ENCODE measurements at places on chromosomes 5 and 9.

GRCh38 chr5:92543201-92543600 lies 1037.8 kb downstream of the NR2F1-AS1 start:
- DNase-seq: no peak

- no peak for DNase-seq
These were observed 227.3 kb downstream of the KDM4C start for GRCh38 chr9:6984941-6985578.

GRCh38 chr5:2817031-2817603 lies 65.6 kb upstream of the IRX2 start:
- DNase-seq: no peak

DNA sequence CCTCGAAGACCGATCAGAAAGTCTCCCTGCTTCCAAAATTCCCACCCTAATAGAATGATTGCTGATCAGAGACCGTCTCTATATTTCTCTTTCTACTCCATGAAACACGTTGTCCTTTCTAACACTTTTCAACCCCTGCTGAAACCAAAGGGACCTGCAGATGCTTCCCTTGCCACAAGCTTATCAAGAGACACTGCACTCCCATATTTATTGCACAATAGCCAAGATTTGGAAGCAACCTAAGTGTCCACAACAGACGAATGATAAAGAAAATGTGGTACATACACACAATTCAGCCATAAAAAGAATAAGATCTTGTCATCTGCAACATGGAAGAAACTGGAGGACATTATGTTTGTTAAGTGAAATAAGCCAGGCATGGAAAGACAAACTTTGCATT lies 125.1 kb downstream of the FOXD1 start:
- no peak for DNase-seq

- no peak for DNase-seq
These were observed 123.1 kb upstream of the PHYKPL start for GRCh38 chr5:178355671-178356070.

GRCh38 chr5:125047871-125048270 lies 301.4 kb upstream of the ZNF608 start:
- no peak for DNase-seq

DNA sequence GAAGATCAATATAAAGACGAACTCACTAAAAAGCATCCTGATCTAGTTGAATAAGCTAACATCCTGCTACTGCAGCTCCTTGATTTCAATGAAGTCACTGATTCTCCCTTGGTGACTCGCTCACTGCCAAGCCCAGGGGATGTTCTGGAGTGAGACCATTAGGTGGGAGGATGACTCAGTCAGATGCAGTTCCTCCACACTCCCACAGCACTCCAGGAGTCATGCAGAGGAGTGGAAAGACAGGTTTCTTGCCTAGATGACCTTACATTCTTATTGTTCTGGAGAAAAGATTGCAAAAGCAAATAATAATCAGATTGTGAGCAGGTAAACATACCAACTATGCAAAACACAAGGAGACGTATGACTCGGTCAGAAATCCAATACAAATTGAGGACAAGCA lies 15.3 kb downstream of the GCNT4 start:
- DNase-seq: peak; percentile 80

DNA sequence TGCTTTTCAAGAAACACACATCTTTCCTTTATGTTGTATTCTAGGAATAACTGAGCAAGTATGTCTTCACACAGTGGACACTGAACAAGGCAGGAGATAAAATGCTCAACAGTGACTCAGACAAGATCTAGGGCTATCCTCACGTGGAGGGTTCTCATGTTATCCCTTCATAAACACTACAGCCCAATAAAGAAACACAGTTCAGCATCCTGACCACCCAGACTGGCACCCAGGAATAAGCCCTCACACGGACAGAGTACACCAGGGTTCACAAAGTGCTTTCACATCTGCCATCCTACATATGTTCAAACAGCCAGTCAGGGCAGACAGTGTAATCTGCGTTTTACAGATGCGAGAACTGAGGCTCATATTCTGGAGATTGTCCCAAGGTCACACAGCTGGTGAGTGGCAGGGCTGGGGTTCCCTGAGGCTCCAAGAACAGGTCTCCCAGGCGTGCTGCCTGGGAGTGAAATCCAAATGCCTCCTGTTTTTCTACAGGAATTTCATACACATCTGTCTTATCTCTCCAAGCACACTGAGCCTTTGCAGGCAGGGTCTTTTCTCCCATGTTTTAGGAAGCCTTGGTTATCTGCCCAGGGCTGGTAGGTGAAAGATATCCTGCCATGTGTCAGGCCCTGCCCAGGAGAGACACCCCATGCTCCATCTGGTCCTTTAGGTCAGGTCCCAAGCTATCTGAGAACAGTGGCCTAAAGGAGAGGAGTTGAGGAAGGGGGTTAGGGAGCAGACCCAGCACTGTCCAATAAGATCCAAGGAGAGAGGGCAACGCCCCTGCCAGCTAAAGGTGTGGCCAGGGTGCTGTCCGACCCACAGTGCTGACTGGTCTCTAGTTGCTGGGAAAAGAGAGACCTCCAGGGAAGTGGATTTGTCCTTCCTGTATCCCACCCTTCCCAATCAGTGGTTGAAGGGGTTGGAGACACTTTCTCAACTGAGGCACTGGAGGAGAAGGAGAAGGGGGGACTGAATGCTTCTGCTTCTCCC lies 47.9 kb upstream of the XPA start:
- peak; percentile 34 for DNase-seq

GRCh38 chr9:86965636-86966395 lies 18.5 kb upstream of the GAS1 start:
- peak; percentile 25 for DNase-seq

- DNase-seq: no peak
These were observed 240.8 kb downstream of the KIF4B start for GRCh38 chr5:155254399-155254798.

GRCh38 chr5:170632985-170633234 lies 129.1 kb downstream of the KCNIP1 start:
- DNase-seq: peak; percentile 79

- no peak for DNase-seq
These were observed 115.9 kb upstream of the DAPK1 start for GRCh38 chr9:87381746-87382145.

GRCh38 chr5:102893942-102894341 lies 138.8 kb downstream of the PAM start:
- DNase-seq: no peak

GRCh38 chr5:1155191-1156032 lies 43.5 kb upstream of the SLC12A7 start:
- DNase-seq: no peak

DNA sequence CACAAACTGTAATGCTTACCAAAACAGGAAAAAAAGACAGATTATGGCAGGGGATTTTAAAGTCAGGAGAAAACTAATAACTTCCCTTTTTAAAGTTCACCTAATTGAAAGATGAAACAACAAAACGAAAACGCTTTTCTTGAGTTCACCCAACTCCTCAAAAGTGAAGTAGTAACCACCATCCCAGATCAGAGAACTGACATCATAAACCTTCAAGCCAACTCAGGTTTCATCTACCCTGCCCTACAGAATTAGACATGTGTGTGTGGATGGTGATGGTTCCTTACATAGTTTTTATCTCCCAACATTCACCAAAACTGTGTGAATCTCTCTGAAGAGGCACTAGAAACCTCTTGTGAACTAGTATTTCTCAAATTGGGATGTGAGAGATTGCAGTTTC lies 195.2 kb upstream of the PTGER4 start:
- no peak for DNase-seq

DNA sequence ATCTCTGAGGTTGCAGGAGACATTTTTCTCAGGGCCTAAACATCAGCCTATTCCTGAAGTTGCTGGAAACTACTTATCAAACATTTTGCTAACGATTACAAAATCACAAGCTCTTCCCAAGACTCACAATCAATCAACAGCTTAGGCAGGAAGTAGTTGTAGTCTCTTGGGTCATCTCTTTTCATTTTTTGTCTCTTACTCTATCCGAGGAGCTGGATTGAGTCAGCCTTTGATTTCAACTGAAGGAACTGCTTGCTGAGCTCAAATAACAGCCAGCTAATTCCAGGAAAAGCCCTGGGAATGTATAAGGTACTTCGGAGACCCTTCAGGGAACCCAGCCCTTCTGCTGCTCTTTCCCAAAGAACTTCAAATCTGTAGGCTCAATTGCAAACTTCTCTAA lies 398.9 kb downstream of the PLK2 start:
- peak; percentile 58 for DNase-seq

DNA sequence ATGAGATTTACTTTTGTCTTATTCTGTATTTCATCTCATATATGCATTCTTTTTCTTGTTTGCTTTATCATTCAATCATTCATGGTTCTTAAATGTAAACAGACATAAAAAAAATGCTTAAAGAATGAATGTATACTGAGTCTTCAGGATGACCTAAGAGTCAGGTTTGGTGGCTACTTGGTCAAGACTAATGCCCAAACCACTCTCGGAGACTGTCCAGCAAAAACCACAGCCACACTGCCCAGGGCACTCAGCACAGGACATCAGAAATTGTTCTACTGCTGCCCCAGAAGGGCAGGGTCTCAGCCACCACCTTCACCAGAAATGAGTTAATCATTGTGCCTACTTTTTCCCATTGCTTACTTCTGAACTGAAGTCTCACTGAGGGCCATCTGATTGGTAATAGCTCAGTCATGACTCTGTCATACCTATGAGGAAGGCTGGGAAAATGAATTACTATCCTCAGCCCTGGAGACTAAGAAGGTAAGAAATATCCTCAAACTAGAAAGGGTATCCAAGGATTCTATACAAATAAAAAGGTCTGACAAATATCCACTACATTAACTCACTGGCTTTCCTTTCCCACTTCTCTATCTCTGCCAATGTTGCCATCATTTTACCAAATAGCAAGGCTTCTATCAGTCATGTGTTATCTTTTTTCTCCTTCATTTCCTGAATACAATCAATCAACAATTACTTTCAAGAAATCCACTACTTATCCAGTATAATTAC lies 236.1 kb downstream of the CETN3 start:
- DNase-seq: no peak

GRCh38 chr5:173729079-173729765 lies 112.8 kb upstream of the BOD1 start:
- no peak for DNase-seq

- DNase-seq: no peak
These were observed 499 bp downstream of the ALG2 start for GRCh38 chr9:99221266-99221620.

DNA sequence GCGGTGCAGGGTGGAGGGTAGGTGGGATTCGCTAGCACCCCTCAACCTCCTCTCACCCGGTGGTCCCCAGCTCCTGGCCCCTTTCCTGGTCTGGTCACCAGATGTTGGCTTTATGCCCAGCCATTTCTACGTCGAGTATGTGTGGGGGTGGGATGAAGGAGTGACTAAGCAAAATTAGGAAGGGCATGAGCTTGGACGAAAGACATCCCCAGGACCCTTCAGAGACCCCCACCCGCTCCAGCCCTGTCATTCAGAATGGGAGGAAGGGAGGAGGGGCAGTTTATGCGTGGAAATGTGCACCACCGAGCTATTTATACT lies 742 bp downstream of the BHMT2 start:
- DNase-seq: peak; percentile 58

DNA sequence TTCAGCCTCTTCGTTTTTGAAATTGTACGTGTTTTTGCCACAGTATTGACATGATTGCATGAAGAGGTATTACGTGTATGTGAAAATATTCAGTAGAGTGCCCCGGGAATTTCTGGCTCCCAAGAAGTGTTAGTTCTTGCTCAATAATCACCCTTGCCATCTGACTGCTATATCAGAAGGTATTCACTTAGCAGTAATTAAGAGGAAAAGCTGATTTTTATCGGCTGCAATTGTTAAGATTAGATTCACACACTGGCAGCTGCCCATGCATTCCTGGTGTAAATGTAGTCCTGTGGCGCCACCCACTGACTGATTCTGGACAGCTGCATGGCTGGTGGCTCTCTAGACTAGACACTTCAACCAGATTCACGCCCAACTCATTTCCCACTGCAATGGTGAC lies 440.1 kb upstream of the ADAMTS16 start:
- peak; percentile 34 for DNase-seq

GRCh38 chr5:84869675-84870074 lies 485.0 kb upstream of the EDIL3 start:
- DNase-seq: no peak

DNA sequence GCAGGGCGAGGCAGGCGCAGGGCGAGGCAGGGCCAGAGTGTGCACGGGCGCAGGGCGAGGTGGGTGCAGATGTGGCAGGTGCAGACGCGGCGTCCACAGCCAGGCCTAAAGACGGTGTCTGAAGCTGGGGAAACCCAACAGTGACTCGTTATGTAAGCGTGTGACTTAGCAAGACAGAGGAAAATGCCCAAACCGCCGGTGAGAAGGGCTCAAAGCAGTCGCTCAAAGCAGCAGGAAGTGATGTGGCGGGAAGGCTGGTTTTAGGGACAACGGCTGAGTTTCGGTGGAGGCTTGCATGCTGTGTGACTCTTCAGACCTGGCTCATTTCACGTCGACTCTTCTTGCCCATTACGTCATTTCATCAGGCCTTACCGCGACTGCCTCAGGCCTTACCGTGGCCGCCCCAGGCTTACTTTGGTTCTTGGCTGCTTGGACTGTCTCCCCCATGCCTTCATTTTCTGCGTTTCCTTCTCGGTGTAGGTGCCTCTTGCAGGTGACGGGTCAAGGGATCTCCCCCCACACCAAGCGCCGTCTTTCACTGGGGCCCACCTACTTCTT lies 50.5 kb upstream of the EXOC3 start:
- no peak for DNase-seq

DNA sequence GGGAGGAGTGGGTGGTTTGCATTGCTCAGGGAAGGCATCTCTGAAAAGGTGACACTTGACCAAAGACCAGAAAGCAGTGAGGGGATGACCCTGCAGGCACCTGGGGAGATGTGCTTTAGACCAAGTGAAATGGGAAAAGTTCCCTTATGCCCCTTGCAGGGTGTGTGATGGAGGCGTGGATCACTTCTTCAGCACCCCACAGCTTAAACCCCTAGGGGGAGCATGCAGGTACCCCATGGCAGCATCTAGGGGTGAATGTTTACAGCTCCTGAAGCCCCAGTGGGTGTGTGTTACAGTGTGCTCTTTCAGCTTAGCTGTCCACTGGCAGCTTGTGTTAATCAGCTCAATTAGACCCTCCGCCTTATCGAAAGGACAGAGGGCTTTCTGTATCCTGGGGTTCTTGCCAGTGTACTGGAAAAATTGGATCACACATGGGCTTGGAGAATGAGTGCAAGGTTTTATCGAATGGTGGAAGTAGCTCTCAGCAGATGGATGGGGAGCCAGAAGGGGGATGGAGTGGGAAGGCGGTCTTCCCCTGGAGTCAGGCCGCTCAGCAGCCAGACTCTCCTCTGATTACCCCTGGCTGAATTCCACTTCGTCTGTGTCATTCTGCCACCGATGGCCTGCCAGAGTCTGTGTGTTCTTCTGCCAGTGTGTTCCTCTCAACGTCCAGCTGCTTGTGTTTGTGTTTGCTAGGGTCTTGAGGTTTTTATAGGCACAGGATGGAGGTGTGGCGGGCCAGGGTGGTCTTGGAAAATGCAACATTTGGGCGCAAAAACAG lies 6.3 kb downstream of the BHMT2 start:
- DNase-seq: no peak

Data from AG20443 (cell line).